DMS79 (cell line): ENCODE measurements at places on chromosomes 4 and X.

DNA sequence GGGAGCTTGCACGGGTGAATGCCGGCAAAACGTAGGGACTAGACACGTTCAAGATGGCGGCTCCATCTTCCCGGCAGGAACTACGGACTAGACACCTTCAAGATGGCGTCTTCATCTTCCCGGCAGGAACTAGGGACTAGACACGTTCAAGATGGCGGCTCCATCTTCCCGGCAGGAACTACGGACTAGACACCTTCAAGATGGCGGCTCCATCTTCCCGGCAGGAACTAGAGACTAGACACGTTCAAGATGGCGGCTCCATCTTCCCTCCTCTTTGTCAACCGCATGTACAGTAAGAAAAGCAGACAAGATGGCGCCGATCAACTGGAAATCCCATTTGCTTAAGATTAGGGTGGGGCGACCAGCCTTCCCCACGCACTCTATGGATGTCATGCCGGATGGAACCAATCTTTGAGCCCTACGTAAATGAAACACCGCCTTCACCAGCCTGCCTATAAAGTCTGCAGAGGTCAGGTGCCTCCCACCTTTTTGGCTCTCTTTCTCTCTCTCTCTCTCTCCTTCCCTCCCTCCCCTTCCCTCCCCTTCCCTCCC, 222.4 kb downstream of the CRLF2 start:
- no peak for DNase-seq

GRCh38 chr4:72391281-72391680, 177.7 kb downstream of the ADAMTS3 start:
- DNase-seq, result no peak

- no peak for DNase-seq
Measured at GRCh38 chr4:165449333-165449732, 70.5 kb downstream of the CPE start.

GRCh38 chr4:78423790-78424189, 127.8 kb upstream of the ANXA3 start:
- no peak for DNase-seq

DNA sequence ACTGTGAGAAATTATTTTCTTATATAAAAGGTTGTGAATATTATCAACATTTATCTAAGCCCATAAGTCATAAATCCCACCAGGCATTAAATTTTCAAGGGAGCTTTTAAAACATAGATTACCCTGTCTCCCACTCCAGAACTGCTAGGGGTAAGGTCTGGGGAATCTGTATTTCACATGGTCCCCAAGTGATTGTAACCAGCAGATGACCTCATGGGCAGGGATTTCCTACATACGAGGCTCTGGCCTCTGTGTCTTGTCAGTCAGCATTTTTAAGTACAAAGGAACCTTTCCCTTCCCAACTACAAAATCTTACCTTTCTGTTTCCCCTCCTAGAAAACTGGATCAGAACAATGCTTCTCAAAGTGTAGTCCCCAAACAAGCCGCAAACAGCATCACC, 188.6 kb downstream of the TSPAN5 start:
- no peak for DNase-seq

DNA sequence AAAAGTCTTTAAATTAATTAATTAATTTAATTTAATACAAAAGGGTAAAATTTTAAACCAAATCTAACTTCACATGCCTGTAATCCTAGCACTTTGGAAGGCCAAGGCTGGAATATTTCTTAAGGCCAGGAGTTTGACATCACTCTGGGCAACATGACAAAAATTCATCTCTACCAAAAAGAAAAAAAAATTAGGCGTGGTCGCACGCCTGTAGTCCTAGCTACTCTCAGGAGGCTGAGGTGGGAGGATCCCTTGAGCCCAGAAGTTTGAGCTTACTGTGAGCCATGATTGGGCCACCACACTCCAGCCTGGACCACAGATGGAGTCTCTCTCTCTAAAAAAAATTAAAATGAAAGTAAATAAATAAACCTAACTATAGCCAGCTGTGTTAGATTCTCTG, 39.2 kb upstream of the ANTXR2 start:
- no peak for DNase-seq

GRCh38 chr4:181989071-181989470, 254.1 kb upstream of the TENM3 start:
- DNase-seq, result no peak

DNA sequence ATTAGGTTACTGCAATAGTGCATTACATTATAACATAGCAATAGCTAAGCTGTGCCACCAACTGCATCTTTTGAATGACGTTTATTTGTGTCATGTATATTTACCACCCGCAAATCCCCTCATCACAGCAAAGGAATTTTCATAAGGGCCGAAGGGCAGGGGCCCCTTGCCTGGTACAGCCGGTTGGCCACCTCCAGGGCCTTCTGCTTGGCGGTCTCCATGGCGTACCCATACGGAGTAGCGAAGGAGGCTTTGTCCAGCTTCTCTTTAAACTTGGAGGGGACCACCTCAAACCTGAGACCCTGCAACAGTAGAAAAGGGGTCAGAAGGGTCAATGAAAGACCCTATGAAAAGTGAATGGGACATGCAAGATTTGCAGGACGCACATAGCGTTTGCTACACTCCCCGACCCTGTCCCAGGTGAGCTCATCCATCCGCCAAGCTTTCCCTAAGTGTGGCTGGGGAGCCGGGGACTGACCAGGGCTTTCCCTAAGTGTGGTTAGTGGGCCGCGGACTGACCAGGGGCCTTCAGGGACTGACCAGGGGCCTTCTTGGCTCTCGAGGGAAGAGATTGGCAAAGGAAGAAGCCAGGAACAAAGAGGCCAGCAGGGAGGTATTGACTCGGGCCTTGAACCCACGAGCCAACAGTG, 10.6 kb downstream of the ASMTL start:
- no peak for DNase-seq

- no peak for DNase-seq
Measured at GRCh38 chr4:141731481-141731880, 95.1 kb downstream of the IL15 start.

GRCh38 chrX:127708155-127708554, 344.0 kb downstream of the ACTRT1 start:
- no peak for DNase-seq

GRCh38 chr4:70603856-70604255, 11.8 kb downstream of the AMBN start:
- no peak for DNase-seq

GRCh38 chrX:40508560-40508959, 72.2 kb upstream of the ATP6AP2 start:
- no peak for DNase-seq

DNA sequence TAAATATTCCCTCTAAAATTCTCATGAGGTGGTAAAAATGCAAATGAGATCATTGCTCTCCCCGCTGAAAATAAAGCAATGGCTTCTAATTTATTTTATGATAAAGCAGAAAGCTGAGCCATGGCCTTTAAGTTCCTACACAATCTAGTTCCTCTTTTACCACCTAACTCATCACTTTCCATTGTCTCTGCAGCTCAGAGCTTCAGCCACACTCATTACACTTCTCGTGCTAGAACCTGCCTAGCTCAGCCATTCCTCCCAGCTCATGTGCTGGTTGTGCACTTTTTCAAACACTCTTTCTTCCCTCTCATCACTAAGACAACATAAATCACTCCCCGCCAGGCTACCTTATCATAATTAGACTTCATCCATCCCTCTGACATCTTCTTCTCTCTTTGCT, 1112.1 kb upstream of the PRKX start:
- DNase-seq, result no peak

- DNase-seq, result peak; percentile 40
Measured at GRCh38 chr4:123547216-123548165, 150.9 kb downstream of the SPRY1 start.
